COLO829 (cell line): ENCODE measurements at places on chromosomes 1 and 21.
A peak's percentile ranks its signal among the peaks of the same experiment; 100 is the strongest.

GRCh38 chr1:162905174-162906158 lies 44.5 kb upstream of the CCDC190 start:
- peak; percentile 58 for DNase-seq

- DNase-seq, result no peak
Observed at GRCh38 chr1:53641481-53642214, 97.3 kb downstream of the GLIS1 start.

DNA sequence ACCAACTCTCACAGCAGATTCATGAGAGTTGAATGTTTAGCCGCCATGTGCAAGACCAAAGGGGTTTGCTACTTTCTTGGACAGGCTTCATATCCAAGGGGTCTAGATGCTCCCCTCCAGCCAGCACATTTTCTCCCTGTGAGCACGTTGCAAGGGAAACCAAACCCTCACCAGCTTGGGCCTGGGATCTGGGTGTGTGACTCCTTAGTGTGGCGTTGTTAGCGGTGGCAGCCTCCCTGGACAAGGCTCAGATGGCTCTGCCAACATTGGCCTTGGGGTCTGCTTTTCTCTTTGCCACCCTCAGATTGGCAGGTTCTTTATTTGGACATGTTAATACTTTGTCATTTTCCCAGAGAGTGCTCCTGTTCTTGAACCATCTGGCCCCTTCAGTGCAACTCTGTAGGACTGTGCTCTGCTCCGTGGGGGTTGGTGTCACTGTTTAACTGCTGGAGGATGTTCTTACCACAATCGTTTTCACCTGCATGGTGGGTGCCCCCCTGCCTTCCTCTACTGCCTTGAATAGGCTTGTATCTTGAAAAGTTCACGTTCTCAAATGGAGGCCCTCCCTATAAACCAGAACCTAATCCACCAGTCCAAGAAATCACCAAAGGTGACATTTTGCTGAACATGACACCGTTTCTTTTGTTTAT lies 13.4 kb downstream of the ABCG1 start:
- DNase-seq, result no peak

GRCh38 chr1:193919827-193920226 lies 733.4 kb upstream of the B3GALT2 start:
- DNase-seq, result no peak

DNA sequence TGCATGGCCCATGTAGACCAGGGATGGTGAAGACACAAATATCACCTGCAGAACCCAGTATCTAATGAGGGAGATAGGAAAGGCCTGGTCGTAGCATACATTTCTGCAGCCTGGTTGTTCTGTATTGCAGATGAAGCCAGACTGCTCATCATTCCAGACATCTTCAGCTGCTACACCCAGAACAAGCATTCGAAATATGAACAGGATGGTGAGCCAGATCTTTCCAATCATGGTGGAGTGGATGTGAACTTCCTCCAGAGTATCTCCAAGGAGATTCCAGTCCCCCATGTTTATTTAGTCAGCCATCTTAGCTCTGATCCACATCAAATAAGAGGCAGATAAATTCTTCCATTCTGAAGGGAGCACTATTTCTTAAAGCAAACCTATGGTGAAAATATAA lies 2.7 kb upstream of the MYCBP start:
- DNase-seq, result no peak

- no peak for DNase-seq
Observed at GRCh38 chr1:53051676-53052075, 10.3 kb upstream of the PODN start.

DNA sequence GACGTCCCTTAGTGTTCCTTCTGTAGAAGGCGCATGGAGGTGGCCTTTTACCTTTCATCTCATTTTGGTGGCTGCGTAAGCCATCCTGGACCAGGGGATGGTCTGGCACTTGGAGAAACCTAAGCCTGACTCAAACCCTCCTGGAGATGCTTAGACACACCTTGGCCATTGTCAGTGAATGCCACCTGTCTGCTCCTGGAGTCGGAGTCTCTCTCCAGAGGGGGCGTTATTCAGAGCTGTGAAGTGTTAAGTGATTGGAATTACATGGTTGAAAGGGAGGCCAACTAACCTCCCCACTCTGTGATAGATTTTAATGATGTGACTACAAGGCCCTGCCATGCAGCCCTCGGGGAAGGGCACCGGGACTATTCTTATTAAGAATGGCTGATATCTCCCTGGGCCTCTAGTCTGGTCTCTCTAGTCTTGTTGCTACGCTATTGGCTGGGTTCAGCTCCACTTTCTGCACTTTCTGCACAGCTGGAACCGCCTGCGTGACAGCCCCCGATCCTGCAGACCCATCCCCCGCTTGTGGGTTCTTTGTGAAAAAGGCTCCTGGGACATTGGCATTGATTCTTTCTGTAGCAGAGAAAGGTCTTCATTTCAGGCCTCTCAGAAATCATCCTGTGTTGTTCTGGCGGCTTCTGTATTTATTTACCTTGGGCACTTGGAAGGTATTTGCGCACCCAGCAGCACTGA lies 4.2 kb downstream of the RASSF5 start:
- DNase-seq, result no peak
